ENCODE measurements at places on chromosomes 5 and 9.

- DNase-seq = no peak
Measured at GRCh38 chr5:81216152-81216551, 17.0 kb upstream of the CKMT2 start.

DNA sequence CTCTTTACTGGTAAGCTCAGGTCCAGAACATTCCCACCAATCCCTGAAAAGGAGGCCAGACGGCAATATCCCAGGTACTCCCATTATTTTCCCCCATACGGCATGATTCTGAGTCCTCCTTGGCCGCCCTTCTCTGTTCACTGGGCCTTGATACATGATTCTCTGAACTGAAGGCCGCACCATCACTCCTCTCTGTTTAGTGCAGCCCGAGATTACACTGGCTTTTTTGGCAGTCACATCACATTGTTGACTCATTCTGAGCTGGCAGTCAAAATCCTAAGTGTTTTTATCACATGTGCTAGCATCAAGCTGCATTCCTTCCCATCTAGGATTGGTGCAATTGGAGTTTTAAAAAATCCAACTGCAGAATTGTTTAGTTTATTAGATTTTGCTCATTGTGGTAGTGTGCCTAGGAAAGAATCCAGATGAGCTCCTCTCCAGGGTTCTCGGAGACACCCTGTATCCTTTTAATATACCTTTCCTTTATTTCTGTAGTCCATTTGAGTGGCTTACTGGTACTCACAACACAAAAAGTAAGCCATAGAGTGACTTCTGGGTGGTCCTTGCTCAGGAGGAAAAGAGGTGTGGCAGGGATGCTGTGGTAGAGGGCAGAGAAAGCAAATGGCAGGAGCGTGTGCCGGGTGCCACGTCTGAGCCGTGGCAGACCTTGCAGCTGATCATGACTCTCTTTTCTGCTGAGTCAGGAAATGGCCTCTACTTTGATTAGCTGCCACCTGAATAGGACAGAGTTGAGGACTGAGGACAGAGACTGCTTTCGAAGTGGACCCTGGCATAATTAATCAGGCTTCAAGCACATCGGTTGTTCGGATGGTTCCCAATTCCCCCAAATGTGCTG is 121.1 kb upstream of the IL12B start:
- no peak for DNase-seq

- DNase-seq = no peak
Measured at GRCh38 chr5:150297934-150298595, 4.6 kb downstream of the ARSI start.

GRCh38 chr5:91641730-91642350 is 258.7 kb upstream of the ARRDC3 start:
- peak; percentile 50 for DNase-seq

GRCh38 chr9:9963841-9964240 is 649.0 kb downstream of the PTPRD start:
- DNase-seq = no peak

All from OCI-LY7 (cell line).